ENCODE measurements at places on chromosomes 2 and 18.
A peak's percentile ranks its signal among the peaks of the same experiment; 100 is the strongest.

DNA sequence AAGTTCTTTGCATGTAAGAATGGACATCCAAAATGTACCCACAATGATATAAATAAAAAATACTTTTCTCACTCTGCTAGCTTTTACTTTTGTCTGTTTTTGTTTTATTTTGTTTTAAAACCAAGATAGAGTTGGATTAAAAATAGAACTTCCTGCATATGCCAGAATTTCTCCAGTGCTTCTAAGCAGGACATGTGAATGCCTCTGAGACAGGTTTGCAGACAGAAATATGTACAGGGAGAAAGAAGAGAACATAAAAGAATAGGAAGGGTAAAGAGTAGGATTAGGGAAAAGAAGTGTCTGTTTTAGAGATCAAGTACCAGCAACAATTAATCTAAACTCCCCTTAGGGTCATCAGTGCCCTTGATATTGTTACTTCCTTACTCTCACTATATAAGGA lies 114.4 kb downstream of the BMPR2 start:
- DNase-seq: no peak

GRCh38 chr18:398935-399630 lies 101.4 kb downstream of the COLEC12 start:
- DNase-seq: no peak

DNA sequence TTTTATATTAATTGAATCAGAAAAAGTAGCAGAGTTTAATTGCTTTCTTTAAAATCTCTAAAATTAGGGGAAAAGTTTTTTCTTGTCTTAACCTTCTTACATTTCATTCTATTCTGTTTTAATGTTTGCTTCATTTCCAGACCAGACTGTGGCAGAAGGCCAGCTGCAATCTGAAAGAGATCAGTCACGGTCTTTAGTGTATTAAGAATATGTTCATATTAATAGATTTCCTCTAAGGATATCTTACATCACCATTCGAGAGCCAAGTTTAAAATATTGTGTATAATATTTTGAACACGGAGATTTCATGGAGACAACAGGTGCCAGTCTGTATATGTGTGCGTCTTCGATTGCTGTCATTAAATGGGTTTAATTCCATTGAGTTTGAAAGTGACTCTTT lies 230.9 kb upstream of the ZSWIM2 start:
- no peak for DNase-seq

- no peak for DNase-seq
These were observed 495.1 kb upstream of the MEX3C start for GRCh38 chr18:51692612-51693011.

GRCh38 chr2:229342376-229342775 lies 71.3 kb upstream of the PID1 start:
- peak; percentile 25 for DNase-seq

- DNase-seq: no peak
These were observed at the start of gene NLRC4 for GRCh38 chr2:32264422-32265105. NLRC4 (minus strand) TSS chr2:32264886; CDS start chr2:32256775, 8,111 bp downstream.

DNA sequence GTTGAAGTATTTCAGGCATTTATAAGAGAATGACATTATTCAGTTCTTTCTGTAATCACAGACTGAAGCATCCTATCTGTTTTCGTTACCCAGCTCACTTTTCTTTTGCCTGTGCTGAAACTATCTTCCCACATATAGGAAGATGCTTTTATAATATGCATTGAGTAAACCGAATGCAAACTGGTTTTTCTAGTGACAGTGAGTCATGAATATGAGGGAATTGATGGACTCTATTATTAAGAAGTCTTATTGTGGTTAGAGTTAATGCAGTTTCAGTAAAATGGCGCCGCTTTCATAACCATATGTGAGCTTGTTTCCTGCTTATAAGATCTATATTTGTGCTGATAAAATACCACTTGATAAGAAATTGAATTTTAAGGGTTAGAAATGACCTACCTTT lies 59.2 kb downstream of the ACVR2A start:
- DNase-seq: no peak

GRCh38 chr2:45950606-45951005 lies 299.1 kb downstream of the PRKCE start:
- no peak for DNase-seq

DNA sequence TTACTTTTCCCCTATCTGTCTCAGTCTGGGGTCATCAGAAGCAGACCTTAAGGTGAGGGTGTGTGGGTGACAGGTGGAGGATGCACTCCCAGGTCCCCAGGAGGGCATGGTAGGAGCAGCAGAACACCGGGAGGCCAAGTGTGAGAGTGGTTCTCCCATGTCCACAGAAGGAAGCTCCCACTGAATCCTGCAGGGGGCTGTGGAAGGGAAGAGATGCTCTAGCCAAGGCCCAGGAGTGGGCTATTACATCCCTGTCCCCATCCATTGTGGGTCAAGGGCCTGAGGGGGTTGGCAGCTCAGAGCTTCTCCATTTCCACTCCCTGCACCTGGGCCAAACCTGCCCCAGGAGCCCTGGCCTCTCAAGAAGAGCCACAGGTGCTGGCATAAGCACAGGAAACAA lies 86.4 kb upstream of the KCNE4 start:
- no peak for DNase-seq

DNA sequence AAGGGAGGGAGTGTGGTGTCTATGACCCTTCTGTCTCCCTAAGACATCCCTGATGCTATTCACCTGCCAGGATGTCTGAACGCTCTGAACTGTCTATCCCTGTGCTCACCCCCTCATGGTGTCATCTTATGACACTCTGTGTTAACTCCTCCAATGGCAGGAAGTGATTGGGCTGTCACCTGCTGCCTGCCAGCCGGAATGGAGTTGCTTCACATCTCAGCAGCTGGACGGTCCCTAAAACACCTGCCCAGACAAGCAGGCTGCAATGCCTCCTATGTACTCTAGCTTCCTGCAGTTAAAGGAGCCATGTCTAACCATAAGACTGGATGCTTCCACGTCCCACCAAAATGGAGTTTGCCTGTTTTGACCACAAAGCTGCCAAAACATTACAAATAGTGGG lies 99.9 kb downstream of the CPO start:
- DNase-seq: peak; percentile 85

- DNase-seq: no peak
These were observed 229.2 kb upstream of the TFPI start for GRCh38 chr2:187783446-187783845.

GRCh38 chr2:226678422-226678821 lies 121.2 kb downstream of the IRS1 start:
- no peak for DNase-seq

DNA sequence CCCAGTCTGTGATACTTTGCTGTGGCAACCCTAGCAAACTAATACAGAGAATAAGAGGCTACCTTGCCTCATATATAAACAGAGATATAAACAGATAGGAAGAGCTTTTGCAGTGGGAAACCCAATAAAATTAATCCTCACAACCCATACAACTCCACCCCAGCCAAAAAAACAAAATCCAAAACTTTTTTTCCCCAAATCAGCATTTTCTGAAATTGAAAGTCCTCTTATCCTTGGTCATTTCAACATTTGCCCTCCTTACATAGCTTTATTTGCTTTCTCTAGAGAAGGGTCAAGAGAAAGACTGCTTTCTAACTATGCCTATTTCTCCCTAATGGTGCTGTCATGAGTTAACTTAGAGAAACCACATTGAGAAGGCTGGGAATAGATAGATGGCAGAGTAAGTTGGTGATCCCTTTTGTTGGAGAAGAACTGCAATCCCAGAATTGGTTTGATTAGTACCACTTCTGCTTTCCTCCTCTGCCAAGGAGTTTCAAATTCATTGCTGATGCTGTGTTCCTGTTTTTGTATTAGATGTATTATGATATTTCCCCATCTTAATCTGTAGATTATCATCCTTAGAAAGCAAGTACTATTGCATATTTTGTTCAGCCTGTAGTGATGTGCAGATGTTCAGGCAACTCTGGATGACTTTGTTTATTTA lies 76.5 kb upstream of the B3GNT2 start:
- no peak for DNase-seq

- DNase-seq: no peak
These were observed 16.6 kb downstream of the FAM168B start for GRCh38 chr2:131076707-131077106.

DNA sequence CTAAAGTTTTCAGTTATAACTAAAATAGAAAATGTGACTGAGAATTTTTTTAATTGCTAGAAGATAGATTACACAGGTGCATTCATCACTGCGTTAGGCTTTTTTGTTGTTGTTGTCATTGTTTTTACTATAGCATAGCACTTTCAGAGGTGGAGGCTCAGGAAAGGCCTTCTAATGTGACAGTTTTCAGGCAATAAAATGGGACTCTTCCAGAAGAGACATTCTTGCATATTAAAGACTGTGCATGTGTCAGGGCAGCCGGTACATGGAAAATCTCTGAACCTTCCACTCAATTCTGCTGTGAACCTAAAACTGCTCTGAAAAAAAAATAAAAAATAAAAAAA lies 175.2 kb downstream of the METTL4 start:
- no peak for DNase-seq

DNA sequence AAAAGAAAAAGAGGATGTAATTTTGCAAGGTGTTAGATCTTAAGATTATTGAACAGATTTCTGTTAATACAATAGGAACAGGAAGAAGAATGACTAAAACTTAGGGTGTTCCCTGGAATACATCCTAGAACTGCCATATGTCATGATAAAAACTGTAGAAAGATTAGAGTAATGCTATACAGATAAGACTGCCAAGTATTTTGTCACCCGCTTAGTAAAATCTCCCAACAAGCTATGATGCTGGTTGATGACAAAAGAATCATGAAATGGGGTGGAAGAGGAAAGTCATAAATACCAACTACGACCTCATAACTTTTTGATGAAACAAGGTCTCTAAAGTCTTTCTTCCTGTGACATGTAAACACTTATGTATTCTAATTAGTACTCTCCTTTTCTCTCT lies 163.6 kb upstream of the COL3A1 start:
- no peak for DNase-seq

DNA sequence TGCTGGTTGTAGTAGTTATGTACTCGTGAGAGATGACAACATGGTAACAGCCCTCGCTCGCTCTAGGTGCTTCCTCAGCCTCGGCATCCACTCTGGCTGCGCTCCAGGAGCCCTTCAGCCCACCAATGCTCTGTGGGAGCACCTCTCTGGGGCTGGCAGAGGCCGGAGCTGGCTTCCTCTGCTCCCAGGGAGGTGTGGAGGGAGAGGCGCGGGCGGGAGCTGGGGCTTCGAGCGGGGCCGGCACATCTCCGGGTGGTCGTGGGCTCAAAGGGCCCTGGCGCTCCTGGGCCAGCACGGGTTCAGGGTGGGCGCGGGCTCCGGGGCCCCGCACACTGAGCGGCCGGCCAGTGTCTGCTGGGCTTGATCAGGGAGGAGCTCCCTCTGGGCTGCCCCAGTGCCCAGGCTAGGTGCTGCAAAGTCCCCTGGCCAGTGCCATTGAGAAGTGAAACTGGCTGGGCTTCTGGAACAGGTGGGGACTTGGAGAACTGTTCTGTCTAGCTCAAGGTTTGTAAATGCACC lies 1012.1 kb downstream of the CNTNAP5 start:
- DNase-seq: no peak

GRCh38 chr2:103781313-103781712 lies 1019.5 kb downstream of the TMEM182 start:
- no peak for DNase-seq

- no peak for DNase-seq
These were observed 113.4 kb upstream of the PDE1A start for GRCh38 chr2:182540252-182540651.

GRCh38 chr2:83067947-83068346 lies 1391.1 kb downstream of the SUCLG1 start:
- no peak for DNase-seq

- no peak for DNase-seq
These were observed 296.6 kb downstream of the LRRTM1 start for GRCh38 chr2:80007777-80008503.

GRCh38 chr2:96024336-96025193 lies 10.2 kb downstream of the GPAT2 start:
- no peak for DNase-seq

DNA sequence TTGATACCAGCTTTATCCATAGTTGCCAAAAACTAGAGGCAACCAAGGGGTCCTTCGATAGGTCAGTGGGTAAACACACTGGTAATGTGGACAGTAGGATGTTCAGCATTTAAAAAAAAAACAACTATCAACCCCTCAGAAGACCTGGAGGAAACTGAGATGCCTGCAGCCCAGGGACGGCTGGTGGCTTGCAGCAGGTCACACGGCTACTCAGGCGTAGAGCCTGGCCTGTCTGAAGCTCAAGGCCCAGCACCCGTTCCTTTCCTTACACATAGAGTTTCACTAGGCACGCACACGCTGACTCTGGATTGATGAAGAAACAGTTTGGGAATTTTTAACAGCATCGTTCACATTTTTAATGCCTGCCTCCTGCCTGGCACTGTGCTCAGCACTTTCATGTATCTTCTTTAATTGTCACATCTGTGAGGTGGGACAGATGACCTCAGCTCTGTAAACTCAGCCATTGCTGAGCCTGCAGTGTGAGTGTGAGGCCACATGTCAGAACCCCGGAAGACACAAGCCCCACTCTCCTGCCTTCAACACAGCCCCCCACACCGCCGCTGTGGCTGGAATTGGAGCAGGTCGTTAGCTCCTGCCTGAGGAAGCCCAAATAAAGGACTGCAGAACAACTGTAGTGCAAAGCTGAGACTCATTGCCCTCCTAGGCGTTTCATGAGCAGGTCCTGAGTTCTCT lies 40.7 kb downstream of the TRAPPC12 start:
- no peak for DNase-seq

GRCh38 chr2:27182346-27182745 lies 29.5 kb upstream of the ATRAID start:
- DNase-seq: no peak

GRCh38 chr2:127593228-127594115 lies 52.5 kb upstream of the GPR17 start:
- DNase-seq: no peak

DNA sequence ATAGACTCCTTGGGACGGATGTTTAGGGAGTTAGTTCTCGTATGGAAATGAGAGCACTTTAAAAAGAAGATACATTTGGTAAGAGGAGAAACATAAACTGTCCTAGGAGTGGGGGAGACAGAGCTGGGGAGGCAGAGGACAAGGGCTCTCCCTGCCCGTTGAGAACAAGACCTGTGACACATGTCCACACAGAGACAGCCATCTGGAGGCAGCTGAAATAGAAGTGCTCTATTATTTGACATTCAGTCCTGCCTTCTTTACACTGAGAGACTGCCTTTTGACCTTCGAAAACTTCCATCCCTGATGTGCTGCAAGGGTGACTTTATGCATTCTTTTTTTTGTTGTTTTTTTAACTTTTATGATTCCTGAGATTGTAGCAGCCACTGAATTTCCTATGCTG lies 150.1 kb downstream of the UXS1 start:
- no peak for DNase-seq

Measured in SHP77 (cell line).